Dermis blood vessel endothelial cell (primary cell): ENCODE measurements at places on chromosomes 11 and 22. TPM values are rescaled to one million over a fixed set of nuclear protein-coding genes. Genes with fewer than 3 reads are reported as not detected.

The NXPE1 gene
- not detected in 2 replicates for total RNA-seq

DNA sequence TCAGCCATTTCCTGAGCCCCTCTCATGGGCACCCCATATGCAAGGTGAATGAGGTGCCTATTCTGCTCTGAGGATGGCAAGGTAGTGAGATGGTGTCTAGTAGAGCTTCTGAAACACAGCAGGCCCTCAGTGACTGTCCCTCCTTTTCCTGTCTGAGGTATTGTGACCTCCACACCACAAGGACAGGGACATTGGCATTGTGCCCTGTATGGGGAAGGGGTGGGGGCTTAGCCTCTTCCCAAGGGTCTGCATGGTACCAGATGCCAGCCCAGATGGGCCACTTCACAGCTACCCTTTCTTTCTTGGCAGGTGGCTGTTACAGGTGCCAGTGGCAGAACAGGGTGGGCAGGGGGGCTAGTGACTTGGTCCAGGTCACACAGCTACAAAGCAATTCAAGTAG is 78.8 kb downstream of the CABIN1 start:
- DNase-seq = no peak

- DNase-seq = no peak
Observed at GRCh38 chr22:30115705-30116104, 35.4 kb downstream of the HORMAD2 start.

- DNase-seq = peak; percentile 61
Observed at GRCh38 chr11:94731880-94732601, 36.1 kb upstream of the AMOTL1 start.

GRCh38 chr11:118364956-118365615 is 5.7 kb downstream of the UBE4A start:
- DNase-seq = no peak

DNA sequence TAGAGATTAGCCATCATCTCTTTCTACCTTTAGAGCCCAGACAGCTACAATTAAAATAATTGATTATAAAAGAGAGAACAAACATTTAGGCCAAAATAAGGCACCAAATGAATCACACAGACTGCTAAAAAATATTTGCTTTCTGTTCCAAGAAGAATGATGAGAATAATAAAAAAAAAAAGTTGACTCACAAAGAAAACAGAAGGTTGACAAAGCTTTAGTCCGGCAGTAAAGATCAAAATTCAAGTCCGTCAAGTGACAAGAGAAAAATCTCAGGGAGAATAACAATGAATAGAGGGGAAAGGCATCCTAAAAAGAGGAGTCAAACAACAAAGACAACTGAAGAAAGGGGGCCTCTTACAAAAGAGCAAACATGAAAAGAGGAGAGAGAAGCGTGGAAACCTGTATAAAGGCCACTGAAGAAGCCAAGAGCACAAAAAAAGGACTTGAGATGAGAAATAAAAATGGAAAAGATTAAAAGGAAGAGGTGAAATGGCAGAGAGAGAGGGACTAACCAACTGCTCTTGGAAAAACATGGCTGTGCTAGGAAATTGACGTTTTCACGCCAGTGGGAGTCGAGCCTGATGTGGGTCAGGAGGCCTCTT is 910.2 kb downstream of the OPCML start:
- no peak for DNase-seq

DNA sequence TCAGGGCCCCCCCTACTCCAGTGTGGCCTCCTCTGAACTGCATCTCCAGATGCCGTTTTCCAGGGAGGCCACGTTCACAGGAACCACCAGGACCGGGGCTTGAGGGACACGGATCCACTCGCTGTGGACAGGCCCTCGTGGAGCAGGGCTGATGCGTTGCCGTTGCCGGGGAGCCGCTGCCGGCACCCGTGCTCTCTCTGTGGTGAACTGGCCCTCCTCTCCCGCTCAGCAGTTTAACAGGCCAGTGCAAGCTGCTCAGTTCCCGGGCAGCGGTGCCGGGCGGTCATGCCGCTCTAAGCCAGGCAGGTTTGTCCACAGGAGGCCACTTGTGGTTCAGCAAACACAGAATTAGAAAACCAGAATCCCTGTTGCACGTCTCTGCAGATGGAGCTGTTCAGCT is 301.6 kb downstream of the TBC1D22A start:
- DNase-seq = no peak

The TH gene
- total RNA-seq = not detected in 2 replicates

DNA sequence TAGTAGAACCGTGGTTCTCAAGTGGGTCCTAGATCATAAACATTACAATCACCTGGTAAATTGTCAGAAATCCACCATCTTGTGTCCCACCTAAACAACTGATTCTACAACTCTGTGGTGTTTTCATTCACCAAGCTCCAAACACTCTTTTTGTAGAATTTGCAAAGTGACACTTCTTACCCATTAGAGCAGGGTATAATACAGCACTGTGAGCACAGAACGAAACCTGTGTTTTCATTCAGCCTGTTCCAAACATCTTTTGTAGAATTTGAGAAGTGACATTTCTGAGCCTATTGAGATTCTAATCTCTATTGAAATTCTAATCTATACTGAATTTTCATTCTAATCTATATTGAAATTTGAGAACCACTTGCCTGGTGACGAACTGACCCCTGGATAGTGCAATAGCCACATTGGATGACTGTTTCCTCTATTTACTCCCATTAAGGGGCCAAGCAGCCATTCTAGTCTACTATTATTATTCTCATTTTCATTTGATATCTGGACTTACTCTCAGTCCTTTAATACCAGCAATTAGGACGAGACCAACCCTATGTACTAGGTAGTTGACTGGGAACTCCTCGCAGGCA is 616.6 kb downstream of the LRRC4C start:
- DNase-seq = no peak

The RIMBP3C gene
- total RNA-seq = 0.09 and 0.17 TPM in 2 replicates

DNA sequence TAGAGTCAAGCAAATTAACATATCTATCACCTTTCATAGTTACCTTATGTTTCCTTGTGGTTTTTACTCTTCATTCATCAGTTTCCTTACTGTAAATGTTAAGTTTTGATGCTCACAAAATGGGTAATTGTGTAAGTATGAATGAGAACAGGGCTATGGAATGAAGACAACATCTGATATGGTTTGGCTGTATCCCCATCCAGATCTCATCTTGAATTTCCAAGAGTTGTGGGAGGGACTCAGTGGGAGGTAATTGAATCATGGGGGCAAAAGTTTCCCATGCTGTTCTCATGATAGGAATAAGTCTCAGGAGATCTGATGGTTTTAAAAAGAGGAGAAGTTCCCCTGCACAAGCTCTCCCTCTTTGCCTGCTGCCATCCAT is 107.6 kb downstream of the CCDC34 start:
- DNase-seq = no peak

- DNase-seq = no peak
Observed at GRCh38 chr22:36129486-36130388, 30.8 kb downstream of the APOL3 start.

GRCh38 chr11:65645710-65646109 is 7.8 kb downstream of the SIPA1 start:
- DNase-seq = no peak

GRCh38 chr11:44324749-44325525 is 15.0 kb upstream of the ALX4 start:
- no peak for DNase-seq

- DNase-seq = no peak
Observed at GRCh38 chr22:39612811-39613548, 42.4 kb downstream of the CACNA1I start.

DNA sequence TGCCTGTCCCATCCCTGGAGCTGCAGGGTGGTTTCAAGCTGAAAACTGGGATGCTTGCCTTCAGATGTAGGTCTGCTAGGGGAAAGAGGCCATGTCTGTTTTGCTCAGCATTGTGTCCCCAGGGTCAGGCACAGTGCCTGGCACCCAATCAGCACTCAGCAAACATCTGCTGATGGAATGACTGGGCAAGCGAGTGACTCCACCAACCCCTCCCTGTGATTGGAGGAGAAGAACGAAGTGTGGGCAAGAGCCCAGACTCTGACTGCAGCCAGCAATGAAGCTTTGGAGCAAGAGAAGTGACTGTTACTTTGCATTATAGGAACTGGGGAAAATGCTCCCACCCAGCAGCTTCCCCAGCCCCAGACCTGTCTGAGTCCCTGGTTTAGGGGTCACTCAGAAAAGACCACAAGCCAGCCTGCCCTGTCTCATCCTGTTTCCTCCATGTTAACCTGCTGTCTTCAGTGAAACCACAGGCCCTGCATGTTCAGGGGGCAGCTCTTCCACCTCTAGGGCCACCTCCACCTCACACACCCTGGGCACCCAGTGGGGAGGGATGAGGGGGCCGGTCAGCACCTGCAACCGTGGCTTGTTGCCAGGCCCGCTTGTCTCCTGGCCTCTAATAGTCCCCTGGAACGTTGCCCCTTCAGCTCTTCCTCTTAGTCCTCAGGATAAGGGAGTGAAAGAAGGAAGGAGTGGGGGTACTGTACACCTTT is 147.4 kb downstream of the TRIM29 start:
- DNase-seq = no peak

GRCh38 chr11:30583476-30584280 is 2.5 kb downstream of the MPPED2 start:
- no peak for DNase-seq

DNA sequence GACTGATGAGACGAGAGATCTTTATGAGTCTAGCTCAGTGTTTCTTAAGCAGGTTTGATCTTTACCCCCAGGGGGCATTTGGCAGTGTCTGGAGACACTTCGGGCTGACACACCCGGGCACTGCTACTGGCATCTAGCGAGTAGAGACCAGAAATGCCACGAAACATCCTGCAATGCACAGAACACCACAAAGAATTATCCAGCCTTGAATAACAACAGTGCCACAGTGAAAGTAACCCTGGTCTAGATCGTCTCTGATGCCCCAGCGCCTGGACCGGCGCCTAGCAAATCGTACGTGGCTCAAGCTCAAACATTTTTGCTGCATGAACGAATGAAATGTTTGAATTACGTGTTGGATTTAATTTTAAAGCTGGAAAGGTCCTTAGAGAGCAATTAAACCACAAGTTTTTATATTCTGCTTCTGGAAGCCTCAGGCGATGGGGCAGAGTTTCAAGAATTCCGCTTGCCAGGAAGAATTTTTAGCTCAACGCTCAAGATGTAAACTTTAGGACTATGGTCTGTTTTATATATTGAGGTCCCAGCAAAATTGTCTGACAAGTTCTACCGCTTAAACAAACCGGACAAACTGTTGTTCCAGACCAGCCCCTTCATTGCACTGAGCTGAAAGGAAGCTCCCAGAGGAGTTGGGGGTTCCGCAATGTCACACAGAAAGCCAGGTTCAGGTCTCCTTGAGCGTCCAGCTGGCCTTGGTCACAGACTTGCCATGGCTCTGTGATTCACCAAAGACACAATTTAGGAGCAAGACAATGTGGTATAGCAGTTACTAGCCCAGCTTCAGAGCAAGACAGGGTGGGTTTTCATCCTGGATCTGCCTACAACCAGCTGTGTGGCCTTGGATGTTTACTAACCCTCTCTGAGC is 44.2 kb upstream of the SMTN start:
- no peak for DNase-seq
